GM10248 (cell line): ENCODE measurements at places on chromosomes 12 and 14.

DNA sequence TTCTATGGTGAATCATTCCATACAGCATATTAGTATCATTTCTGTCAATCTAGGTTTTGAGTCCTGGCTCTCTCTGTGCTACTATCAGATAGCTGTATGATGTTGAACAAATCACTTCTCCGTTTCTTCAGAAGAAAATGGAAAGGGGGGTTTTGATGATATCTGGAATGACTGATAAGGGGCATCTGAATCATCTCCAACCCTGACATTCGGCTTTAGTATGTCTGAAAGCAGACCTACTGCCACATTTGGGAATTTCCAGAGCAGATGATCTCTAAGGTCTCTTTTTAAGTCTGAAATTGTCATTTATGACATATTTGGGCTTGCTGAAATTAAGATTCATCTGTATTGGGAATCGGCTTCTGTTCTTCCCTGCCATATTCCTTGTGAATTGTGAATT lies 10.1 kb downstream of the MLF2 start:
- no peak for DNase-seq

GRCh38 chr12:10554756-10555481 lies 49.2 kb downstream of the EIF2S3B start:
- no peak for DNase-seq

DNA sequence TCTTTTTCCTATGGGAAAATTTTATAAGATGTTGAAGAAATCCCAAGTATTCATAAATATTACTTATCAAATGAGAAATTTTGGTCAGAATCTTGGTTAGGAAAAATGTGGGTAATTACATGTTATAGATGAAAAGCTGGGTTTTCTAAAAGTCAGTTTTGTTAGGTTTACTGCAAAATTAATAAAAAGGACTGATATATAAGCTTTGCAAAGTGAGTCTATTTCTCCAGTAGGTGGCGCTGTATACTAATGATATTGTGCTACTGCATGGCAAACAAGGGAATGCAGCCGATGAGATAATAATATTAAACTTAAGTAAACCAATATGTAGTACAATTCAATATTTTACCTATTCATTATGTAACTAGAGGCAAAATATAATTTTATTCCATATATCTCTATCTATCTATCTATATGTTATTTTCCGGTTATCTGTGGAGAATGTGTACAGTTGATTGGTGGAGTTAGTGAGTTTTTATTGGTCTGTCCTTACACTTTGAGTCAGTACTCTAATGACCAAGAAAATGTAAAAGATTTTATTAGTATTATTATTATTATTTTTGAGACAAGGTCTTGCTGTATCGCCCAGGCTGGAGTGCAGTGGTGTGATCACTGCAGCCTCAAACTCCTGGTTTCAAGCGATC lies 32.9 kb downstream of the MIPOL1 start:
- peak; percentile 21 for DNase-seq

GRCh38 chr12:53212931-53213330 lies 5.9 kb upstream of the ITGB7 start:
- no peak for DNase-seq

DNA sequence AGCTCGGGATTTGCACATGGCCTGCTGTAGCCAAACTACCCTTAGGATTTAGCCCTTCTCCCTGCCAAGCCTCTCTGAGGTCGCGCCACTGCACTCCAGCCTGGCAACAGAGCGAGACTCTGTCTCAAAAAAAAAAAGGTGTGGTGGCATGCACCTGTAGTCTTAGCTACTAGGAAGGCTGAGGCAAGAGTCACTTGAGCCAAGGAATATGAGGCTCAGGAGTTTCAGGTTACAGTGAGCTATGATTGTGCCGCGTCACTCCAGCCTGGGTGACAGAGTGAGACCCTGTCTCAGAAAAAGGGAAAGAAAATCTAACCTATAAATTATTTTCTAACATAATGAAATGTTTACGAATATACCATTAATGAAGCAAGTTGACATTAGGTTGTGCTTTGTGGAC lies 29.7 kb downstream of the ESRRB start:
- no peak for DNase-seq

GRCh38 chr14:90678846-90679362 lies 137.3 kb downstream of the TTC7B start:
- no peak for DNase-seq

GRCh38 chr14:86997271-86997670 lies 995.7 kb downstream of the GALC start:
- no peak for DNase-seq

DNA sequence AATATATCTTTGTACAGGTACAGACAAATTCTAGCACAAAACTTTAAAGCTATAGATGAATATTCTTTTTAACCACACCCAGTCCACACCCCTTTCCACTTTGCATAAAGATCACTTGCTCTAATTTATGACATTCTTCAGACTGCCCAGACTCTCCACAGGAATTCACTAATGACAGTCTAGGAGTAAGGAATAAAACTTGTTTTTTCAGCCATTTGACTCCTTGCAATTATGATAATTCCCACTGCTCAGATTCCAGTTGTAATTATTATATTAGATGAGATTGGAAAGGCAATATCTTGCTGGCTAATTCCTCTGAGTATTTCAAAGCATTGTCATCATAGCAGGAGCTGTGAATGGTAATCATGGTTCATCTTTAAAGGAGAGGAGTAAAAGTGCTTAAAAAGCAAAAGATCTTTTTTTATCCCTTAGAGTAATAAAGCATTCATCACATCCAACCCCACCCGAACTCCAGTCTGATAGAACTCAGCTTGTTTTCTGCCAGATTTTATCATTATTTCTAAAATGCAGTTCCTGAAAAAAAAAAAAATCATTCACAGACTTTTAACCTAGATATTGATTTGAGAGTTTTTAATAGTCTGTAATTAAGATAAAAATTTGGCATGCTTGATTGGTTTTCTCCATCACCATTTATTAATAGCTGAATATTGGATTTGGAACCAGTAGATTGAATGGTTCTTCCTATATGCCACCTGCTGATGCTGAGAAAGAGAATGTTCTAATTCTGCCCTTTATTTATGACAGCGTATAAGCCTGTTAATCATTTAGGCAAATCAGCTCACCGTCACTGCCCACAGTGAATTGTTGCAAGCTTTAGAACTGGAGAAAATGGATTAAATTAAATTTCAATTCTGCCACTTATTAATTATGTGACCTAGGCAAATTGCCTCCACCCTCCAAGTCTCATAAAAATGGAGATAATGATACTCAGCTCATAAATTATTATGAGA lies 93.9 kb upstream of the RASSF8 start:
- no peak for DNase-seq

GRCh38 chr12:112207397-112207924 lies 82.1 kb downstream of the TRAFD1 start:
- no peak for DNase-seq

DNA sequence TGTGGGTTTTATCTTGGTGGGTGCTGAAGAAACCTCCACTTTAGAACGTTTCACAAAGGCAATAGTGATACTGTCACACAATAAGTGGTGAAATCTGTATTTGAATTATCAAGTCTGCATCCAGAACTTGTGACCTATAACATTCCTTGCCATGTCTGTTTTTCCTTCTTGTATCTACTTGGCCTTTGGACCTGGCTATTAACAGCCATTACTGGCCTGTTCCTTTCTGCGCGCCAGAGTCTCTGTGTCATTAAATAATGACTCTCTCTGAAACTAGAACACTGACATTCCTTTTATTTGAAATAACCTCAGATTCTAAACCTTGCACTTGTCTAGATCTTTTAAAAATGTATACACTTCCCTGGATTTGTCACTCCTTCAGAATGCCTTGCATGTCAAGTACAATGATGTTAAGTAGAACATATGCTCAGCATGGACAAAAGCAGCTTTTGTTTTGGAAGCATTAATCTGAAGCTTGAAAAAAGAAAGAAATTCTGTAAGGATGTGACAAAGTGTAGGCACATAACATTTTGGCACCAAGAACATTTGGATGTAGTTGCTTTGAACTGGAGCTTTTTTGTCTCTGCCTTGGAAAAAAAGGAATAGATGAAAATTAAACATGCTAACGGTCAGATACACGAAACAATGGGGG lies 95.5 kb upstream of the RPL10L start:
- no peak for DNase-seq

DNA sequence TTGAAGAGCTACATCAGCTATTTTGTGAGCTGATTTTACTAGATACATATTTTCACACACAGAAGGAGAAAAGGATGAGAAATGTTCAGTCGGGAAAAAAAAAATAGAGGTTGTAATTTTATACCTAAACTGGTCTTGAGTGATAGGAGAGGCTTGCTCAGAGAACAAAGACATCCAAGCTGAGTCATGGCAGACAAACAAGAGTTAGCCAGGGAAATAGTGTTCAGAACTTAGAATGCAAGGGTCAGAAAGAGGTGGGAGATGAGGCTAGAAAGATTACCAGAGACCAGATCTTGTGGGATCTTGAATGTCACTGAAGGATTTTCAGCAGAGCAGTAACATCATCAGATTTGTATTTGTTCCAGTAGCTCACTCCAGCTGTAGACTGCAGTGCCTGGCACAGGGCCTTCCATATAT lies 121.9 kb upstream of the ATF1 start:
- no peak for DNase-seq

DNA sequence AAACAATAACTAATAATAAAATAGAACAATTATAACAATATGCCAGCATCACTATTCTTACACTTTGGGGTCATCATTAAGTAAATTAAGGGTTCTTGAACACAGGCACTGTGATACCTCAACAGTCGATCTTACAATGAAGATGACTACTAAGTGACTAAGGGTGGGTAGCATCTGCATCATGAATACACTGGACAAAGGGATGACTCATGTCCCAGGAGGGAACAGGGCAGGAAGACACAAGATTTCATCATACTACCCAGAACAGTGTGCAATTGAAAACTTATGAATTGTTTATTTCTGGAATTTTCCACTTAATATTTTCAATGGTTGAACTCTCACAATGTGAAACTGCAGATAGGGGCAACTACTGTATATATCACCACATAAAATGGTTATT lies 19.7 kb downstream of the TSPAN19 start:
- no peak for DNase-seq

DNA sequence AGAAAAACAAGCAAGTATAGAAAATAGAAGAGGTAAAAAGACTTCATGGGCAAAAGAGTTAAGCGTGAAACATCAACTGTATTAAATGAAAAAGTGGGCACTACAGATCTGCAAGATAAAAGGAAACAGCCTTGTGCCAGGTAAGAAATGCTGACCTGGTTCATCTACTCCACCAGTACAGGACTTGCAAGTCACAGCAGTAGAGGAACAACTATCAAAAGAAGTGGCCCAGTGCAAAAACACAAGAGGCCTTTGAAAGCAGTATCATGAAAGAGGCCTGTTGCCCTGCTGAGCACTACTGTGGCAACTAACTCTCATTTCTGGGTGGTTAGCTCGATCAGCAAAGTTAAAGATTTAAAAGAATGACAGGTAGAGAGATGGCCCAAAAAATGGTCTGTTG lies 10.5 kb downstream of the DHRS7 start:
- no peak for DNase-seq

DNA sequence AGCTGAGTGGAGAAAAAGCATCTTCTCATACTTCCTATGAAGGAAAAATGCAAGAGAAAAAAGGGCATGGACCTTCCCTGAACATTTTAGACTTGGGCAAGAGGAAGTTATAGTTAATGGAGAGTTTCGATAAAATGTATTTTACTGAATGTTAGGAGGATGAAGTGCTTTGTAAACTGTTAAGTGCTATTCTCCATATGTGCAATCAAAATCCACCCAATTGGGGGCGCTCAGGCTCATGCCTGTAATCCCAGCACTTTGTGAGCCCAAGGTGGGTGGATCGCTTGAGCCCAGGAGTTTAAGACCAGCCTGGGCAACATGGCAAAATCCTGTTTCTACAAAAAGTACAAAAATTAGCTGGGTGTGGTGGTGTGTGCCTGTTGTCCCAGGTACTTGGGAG lies 1.9 kb upstream of the CNPY2 start:
- DNase-seq = no peak

- no peak for DNase-seq
These were observed 145.6 kb downstream of the ATP23 start for GRCh38 chr12:58086930-58087329.

DNA sequence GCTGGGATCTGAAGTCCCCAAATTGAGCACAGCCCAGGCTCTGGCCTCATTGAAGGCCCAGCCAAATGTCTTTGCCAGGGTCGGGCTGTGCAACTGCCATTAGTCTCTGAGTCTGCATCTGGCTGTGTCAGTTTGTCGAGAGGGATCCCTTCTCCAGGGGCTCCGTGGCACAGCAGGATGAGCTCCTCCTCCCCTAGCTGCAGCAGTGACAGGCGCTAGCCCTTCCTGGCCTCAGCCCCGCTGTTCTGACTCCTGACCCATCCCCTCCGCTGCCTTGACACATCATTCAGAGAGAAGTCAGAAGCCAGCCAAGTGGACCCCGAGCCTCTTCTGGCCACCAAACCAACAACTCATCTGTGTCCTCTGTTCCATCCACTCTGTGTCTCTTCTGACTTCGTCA lies 188.3 kb downstream of the CALM1 start:
- no peak for DNase-seq

GRCh38 chr14:20469890-20470602 lies 840 bp downstream of the PNP start:
- peak; percentile 45 for DNase-seq

DNA sequence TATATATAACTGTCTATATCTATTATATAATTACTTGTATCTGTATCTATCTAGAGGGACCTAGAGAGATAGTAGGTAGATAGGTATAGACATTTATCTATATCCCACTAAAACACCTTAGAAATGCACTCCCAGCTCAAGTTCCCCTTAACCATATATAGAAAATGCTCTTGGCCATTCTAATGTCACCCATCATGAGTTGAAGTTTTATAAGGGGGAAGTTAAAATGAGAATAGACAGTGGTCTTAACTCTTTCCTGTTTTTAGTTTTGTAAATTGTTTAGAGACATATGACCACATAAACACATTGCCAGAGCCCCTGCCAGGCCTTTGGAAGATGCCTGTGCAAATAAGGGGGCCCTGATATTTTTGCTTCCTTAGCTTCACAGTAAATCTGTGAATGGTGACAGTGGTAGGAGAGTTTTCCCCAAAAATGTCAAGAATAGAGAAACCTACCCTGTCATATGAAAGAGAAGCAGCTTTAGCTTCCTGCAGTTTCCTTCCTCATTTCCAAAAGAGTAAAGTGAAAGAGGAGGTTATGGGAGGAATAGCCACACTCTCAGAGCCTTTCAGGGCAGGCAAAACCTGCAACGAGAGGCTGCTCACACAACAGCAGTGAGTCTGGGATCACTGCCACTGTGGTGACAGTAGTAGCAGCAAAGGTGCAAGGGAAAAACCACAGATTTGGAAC lies 45.5 kb downstream of the MGST1 start:
- DNase-seq = no peak

DNA sequence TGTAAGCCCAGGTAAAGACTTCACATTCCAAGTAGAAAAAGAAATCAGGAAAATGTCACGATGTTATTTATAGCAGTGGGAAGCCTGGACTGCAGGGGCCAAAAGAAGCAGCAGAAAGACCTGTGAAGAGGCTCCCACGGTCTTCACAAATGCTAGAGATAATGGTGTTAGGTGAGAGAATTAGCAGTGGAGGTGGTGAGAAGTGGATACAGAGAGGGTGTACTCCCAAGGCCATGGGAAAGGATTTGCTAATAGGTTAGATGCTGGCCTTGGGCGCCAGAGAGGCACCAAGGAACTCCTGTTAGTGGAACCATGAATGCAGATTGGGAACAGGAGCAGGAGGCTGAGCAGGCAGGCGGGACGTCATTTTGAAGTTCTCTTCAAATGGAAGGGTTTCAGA lies 386.1 kb downstream of the C12orf75 start:
- DNase-seq = no peak

GRCh38 chr12:75766263-75767160 lies 255.1 kb upstream of the KRR1 start:
- no peak for DNase-seq

- DNase-seq = no peak
These were observed 192.9 kb downstream of the C12orf75 start for GRCh38 chr12:105523164-105524057.

- no peak for DNase-seq
These were observed 8.2 kb upstream of the SMUG1 start for GRCh38 chr12:54197010-54197409.
